CD4-positive, alpha-beta T cell treated with Interferon alpha-2 for 1 hour (primary cell): ENCODE measurements at places on chromosomes 7 and 10.

DNA sequence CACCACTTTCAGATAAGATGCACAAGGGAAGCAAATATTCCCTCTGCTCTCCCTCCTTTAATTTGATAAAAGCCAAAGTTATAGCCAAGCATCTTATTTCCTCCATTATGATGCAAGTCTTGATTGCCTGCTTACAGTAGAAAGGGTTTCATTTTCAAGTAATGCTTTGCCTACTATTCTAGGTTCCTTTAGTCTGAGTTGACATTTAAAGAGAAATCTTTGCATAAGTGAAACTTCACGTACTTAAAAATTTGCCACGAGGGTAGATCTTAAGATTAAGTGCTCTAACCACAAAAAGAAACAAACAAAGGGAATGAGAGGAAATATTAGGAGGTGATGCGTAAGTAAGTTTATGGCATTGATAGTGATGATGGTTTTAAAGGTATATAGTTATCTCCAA lies 78.1 kb upstream of the VWDE start:
- no peak for DNase-seq

DNA sequence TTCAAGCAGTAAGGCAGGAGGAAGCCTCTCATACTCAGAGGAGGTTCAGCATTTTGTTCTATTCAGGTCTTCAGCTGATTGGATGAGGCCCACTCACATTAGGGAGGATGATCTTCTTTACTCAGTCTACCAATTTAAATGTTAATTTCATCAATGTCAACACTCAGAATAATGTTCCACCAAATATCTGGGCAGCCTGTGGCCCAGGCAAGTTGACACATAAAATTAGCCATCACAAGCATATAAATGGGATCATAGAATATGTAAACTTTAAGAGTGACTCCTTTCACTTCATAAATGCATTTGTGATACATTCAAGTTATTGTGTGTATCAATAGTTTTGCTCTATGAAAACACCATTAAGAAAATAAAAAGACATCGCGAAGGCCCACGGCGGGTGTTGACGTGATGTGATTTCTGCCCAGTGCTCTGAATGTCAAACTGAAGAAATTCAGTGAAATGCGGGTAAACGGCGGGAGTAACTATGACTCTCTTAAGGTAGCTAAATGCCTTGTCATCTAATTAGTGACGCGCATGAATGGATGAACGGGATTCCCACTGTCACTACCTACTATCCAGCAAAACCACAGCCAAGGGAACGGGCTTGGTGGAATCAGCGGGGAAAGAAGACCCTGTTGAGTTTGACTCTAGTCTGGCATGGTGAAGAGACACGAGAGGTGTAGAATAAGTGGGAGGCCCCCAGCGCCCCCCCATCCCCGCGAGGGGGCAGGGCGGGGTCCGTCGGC lies 536.1 kb upstream of the AUTS2 start:
- DNase-seq: no peak

- DNase-seq: no peak
These were observed 283.7 kb upstream of the FZD1 start for GRCh38 chr7:90980545-90980944.

DNA sequence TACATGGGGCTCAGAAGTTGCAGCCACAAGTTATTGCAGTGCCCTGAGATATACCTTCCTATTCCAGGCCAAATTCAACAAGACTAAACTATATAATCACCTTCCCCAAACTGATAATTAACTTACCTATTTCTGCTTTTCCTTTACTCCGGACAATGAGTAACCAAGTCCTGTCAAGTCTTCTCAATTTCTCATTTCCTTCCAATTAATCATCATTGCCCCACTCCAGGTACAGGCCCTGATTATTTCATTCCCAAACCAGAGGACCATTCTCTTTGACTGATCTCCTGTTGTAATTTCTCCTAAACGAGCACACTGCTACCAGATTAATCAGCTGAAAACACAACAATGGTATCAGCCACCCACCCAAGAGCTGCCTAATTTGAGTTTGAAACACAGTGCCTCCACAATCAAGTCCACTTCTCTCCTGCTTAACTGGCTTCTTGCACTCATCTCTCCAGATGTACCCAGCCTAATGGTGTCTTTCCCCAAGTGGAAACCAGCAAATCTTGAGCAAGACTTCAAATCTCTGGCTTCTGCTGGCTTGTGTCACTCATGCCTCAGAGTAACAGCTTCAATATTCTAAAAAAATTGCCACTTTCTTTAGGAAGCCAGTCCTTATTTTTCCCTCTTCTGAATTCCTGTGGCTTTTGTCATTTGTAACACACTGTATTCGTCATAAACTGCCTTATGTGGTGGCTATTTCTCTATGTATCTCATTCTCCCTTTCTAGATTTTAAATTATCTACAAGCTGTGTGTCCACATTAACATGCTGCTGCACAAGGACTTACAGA lies 89.1 kb downstream of the CDK6 start:
- DNase-seq: no peak

DNA sequence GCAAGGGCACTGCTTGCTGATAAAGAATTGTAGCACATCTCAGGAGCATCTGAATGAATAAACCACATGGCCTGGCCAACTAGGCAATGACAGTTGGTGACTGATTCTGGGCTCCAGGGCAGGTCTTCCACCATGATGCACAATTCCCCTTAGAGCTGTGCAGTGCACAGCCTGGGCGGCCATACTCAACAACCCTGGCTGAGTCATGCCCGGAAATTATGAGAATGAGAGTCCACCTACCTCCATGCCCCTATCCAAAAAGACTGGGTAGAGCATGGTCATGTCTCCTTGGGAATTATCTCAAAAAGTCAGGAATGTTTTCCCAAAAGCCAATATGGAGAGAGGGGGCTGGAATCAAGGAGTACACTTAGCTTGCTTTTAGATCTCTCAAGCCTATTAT lies 425.6 kb downstream of the PLXNA4 start:
- DNase-seq: no peak

DNA sequence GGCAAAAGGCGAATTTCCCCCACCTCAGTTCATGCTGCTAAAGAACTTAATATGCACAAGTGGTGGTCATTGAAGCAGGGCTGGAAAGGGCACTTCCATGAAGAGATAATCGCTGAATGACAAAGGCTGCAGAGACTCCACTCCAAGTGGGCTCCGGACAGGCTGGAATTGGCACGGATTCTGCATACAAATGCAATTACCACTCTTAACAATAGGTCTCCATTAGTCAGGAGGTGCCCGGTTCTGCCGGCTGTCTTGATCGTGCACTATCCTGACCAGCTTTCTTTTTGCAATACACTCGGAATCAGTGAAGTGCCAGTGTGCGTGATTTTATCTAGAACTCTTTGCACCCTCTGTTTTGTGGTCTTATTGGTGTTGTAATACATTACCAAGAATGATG lies 49.7 kb downstream of the INSYN2A start:
- DNase-seq: no peak

- DNase-seq: no peak
These were observed 31.5 kb downstream of the RAB19 start for GRCh38 chr7:140435252-140435895.

GRCh38 chr7:696426-696811 lies 30.1 kb upstream of the DNAAF5 start:
- DNase-seq: no peak

- no peak for DNase-seq
These were observed at the start of gene SEMA3A for GRCh38 chr7:84194484-84195271. SEMA3A (minus strand) TSS chr7:84194789; CDS start chr7:84194586, 203 bp downstream.

- DNase-seq: no peak
These were observed 131.5 kb upstream of the CTBP2 start for GRCh38 chr10:125291836-125292235.

- no peak for DNase-seq
These were observed 60.0 kb downstream of the DLG5 start for GRCh38 chr10:77866598-77866997.

GRCh38 chr7:27088002-27088922 lies 7.5 kb downstream of the HOXA1 start:
- no peak for DNase-seq

- no peak for DNase-seq
These were observed 31.8 kb downstream of the ZNF467 start for GRCh38 chr7:149741629-149742028.

DNA sequence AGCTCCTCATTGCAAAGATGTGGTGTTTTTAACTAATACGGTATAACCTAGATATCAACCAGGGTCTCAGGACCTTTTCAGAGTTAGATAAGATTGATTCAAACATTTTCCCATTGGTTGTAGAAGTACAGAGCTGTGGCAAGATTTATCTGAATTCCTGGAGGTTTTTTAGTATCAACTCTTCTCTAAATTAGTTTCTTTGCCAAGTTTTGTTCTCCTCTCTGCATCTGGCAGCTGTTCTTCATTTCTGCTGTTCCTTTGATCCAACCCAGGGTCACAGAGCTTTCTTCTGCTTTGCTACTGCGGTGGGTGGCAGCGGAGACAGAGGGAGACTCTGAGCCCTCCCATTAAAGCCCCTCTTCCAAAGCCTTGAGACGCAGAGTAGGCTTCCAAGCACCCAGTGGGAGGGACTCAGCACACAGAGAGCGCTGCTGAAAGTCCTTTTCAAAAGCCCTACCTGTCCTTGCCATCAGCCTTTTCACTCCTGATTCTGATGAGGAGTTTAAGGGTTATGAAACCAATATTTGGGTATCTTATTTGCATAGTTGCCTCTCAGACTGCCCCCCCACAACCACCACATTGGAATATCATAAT lies 146.3 kb upstream of the EEPD1 start:
- DNase-seq: no peak

GRCh38 chr10:60480865-60481563 lies 91.3 kb upstream of the ANK3 start:
- DNase-seq: no peak

DNA sequence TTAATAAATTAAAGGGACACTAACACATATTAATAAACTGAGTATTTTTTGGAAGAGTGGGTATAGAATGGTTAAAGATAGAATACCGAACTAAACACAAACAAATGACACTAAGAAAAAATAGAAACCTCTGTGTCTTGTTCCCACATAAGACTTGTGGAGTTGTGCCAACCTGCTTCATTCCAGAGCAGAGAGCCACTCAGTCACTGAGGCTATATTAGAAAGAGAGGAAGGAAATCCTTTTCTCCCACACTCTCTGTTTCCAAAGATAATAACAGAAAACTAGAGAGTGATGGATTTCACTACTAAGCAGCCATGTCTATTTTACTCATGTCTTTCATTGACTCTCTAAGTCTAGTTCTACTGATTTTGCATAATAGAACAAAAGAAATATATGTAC lies 26.0 kb downstream of the CTNNA3 start:
- DNase-seq: no peak

DNA sequence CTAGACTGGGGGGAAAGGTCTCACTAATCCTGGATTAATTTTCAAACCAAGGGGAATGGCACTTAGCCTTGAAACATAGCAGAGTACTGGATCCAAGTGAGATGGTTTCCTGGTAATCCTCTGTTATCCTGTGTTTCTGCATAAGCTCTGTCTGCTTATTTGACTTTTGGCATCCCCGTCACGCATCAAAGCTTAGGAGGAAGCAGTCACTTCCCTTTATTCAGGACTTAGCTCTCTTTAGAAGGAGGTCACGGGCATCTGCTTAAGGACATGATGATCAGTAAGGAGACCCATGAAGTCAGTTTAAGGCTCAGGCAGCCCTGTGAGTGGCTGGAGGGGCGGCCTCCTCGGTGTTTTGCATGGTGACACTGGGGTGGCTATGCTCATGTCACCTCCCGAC lies 30.0 kb downstream of the TSPAN15 start:
- no peak for DNase-seq

DNA sequence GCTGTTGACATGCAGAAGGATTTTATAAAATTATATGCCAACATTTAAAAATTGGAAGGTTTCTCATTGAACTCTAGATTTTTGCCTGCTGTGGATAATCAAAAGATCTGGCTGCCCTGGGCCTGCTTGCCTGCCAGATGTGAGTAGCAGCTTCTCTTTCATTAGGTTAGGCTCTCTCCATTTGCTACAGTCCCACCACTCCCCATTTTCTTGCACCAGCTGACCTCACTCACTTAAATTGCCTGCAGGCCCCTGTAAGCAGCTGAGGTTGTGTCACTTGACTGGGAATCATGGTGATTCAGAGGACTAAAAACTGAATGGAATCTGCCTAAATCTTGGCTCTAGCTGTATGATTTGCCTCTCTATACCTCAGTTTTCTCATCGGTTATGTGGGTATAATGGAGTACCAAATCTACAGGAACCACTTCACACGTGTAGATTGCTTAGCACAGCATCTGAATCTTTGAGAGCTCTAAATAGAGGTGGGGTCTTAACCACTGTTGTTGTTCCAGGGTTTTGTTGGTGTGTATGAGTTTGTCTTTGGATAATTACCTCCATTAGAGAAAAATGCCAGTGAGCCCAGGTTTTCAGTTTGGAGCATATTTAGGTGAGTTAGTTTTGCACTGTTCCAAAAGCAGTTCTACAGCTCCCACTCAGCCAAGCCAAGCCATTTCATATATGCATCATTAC lies 18.6 kb upstream of the RAPGEF5 start:
- DNase-seq: no peak

- DNase-seq: no peak
These were observed 102.3 kb downstream of the NOC3L start for GRCh38 chr10:94260455-94260854.

- DNase-seq: no peak
These were observed 2.6 kb upstream of the MBL2 start for GRCh38 chr10:52775132-52775647.

DNA sequence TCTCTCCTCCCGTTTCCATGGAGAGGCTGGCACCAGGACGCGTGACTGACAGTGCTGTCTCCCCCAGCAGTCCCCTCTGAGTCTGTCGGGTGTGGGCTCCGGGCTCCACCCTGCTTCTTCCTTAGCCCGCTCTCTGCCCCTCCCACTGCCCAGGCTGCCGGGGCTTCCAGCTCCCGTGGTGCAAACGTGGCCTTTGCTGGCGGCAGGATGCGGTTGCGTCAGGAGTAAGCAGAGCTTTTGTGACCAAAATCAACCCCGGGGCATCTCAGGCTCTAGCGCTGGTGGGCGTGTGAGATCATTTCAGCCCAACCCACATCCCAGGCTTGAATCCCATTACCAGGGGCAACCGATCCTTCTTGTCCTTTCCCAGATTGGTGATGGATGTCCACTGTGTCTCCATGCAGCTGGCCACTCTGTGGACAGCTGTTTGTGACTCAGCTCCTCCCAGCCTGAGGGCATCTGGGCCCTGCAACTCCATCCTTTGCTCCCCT lies 28.2 kb downstream of the PTPRE start:
- DNase-seq: no peak

- no peak for DNase-seq
These were observed 67.7 kb downstream of the ZMIZ1 start for GRCh38 chr10:79136236-79137005.

DNA sequence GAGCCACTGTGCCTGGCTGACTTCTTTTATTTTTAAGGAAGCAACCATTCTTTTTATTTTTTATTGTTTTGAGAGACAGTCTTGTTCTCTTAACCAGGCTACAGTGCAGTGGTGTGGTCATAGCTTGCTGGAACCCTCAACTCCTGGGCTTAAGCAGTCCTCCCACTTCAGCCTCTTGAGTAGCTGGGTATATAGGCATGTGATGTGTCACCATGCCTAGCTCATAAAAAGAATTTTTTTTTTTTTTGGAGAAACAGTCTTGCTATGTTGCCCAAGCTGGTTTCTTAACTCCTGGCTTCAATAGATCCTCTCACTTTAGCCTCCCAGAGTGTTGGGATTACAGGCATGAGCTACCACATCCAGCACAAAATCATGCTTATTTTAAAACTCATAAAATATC lies 5.8 kb downstream of the MCU start:
- DNase-seq: no peak

GRCh38 chr7:94405506-94405905 lies 10.8 kb downstream of the COL1A2 start:
- no peak for DNase-seq
